ENCODE measurements at places on chromosomes 1 and 21. TPM values are rescaled to one million over a fixed set of nuclear protein-coding genes. Genes with fewer than 3 reads are reported as not detected.

- H3K27ac ChIP-seq, result no peak overlapping the region
- H3K4me1 ChIP-seq, result peaks cover 34% of the 10 kb centered on the region
- peak; percentile 92 for DNase-seq
- no peaks in the 10 kb centered on the region for H3K27me3 ChIP-seq
- no peak overlapping the region for H3K4me3 ChIP-seq
- H3K36me3 ChIP-seq, result no peaks in the 10 kb centered on the region
Measured at GRCh38 chr1:16615253-16616252, 2.2 kb upstream of the NBPF1 start.

GRCh38 chr1:113946112-113946511, 17.0 kb downstream of the HIPK1 start:
- peaks cover 53% of the 10 kb centered on the region for H3K4me1 ChIP-seq
- H3K36me3 ChIP-seq, result peaks cover 10% of the 10 kb centered on the region
- H3K27me3 ChIP-seq, result no peaks in the 10 kb centered on the region
- no peak for DNase-seq
- no peak overlapping the region for H3K4me3 ChIP-seq
- H3K27ac ChIP-seq, result no peak overlapping the region

CD160 gene
- total RNA-seq, result 0.49 TPM

DNA sequence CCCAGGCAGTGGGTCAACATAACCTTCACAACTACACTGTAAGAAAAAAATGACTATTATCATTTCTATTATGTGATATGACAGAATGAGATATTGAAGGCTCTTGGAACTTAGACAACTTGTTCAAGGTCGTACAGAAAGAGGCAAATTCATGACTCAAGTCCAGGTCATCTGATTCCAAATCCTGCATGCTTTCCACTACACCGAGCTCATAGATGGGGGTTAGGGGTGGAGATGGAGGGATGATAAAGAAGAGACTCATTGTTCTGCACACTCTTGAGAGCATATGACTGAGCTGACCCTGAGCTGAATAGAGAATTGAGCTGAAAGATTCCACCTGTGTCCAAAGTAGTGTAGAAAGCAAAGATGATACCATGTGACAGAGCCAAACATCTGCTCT, 2.8 kb downstream of the FCRL6 start:
- H3K27me3 ChIP-seq, result no peaks in the 10 kb centered on the region
- H3K36me3 ChIP-seq, result no peaks in the 10 kb centered on the region
- H3K4me3 ChIP-seq, result no peak overlapping the region
- no peak overlapping the region for H3K27ac ChIP-seq
- no peak for DNase-seq
- H3K4me1 ChIP-seq, result no peaks in the 10 kb centered on the region

DNA sequence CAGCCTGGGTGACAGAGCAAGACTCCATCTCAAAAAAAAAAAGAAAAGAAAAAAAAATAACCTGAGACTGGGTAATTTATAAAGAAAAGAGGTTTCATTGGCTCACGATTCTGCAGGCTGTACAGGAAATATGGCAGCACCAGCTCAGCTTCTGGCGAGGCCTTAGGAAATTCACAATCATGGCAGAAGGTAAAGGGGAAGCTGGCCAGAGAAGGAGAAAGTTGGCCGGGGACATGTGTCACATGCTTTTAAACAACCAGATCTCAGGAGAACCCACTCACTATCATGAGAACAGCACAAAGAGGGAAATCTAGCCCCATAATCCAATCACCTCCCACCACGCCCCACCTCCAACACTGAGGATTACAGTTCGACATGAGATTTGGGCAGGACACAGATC, 125.3 kb downstream of the DISP1 start:
- DNase-seq, result no peak
- no peak overlapping the region for H3K27ac ChIP-seq

DNA sequence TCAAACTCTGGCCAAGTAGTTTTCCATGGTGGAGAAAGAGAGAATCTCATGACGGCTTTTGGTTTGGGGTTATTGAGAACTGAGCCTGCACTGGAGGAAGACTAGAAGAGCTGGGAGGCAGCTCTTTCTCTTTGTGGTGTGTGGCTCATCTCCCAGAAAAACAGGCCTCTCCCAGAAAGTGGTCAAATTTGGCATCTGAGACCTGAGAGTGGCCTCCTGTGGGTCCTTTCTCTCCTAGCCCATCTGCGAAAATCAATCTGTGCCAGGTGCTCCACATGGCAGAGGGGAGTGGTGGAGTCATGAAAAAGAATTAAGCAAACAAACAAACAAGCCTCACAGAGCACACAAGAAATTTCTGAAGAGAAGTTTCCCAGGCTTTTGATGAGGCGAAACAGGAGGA, 305.0 kb downstream of the ST6GALNAC3 start:
- no peak overlapping the region for H3K27ac ChIP-seq
- DNase-seq, result no peak
- H3K4me3 ChIP-seq, result no peak overlapping the region
- no peaks in the 10 kb centered on the region for H3K4me1 ChIP-seq
- H3K27me3 ChIP-seq, result no peaks in the 10 kb centered on the region
- no peaks in the 10 kb centered on the region for H3K36me3 ChIP-seq

GRCh38 chr1:209493559-209493958, 90.0 kb upstream of the CAMK1G start:
- H3K27me3 ChIP-seq, result no peaks in the 10 kb centered on the region
- no peaks in the 10 kb centered on the region for H3K4me1 ChIP-seq
- no peaks in the 10 kb centered on the region for H3K36me3 ChIP-seq
- H3K27ac ChIP-seq, result no peak overlapping the region
- no peak overlapping the region for H3K4me3 ChIP-seq
- no peak for DNase-seq

LCE1B gene
- total RNA-seq, result not detected

GRCh38 chr1:200319148-200319547, 90.7 kb downstream of the ZNF281 start:
- DNase-seq, result no peak
- H3K27ac ChIP-seq, result no peak overlapping the region
- no peaks in the 10 kb centered on the region for H3K36me3 ChIP-seq
- no peaks in the 10 kb centered on the region for H3K27me3 ChIP-seq
- no peak overlapping the region for H3K4me3 ChIP-seq
- no peaks in the 10 kb centered on the region for H3K4me1 ChIP-seq

PTPN14 gene
- 24.3 TPM for total RNA-seq

- H3K4me3 ChIP-seq, result no peak overlapping the region
- no peak overlapping the region for H3K27ac ChIP-seq
- peaks cover 4% of the 10 kb centered on the region for H3K4me1 ChIP-seq
- no peaks in the 10 kb centered on the region for H3K36me3 ChIP-seq
- no peak for DNase-seq
- H3K27me3 ChIP-seq, result no peaks in the 10 kb centered on the region
Measured at GRCh38 chr1:154833841-154834240, 36.2 kb downstream of the KCNN3 start.

DNA sequence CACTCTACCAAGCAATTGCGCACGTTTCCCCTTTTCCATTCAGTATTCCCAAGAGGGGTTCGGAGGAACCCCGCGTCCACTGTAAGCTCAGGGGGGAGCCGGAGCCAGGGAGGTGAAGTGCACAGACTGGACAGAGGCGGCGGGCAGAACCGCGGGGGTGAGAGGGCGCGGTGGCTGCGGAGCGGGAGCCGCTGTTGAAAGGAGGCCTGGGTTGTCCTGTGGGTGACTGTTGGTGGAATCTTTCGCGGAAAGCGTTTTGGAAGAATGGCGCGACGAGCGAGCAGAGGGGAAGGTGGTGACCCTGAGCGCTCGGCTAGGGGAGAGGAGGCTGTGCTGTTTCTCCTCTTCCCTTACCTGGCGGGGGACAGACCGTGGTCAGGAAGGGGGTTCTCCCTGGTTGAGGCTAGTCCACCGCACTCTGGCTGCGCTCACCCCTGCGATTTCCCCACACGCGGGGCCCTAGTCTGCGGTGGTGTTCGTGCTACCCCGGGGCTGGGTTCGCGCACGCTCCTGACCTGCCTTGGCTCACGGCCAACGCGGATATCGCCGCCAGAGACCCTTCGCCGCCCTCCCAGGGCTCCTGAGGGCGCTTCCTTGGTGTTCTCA, 92.8 kb downstream of the PRKAB2 start:
- DNase-seq, result no peak
- peaks cover 9% of the 10 kb centered on the region for H3K27me3 ChIP-seq
- H3K27ac ChIP-seq, result no peak overlapping the region

DNA sequence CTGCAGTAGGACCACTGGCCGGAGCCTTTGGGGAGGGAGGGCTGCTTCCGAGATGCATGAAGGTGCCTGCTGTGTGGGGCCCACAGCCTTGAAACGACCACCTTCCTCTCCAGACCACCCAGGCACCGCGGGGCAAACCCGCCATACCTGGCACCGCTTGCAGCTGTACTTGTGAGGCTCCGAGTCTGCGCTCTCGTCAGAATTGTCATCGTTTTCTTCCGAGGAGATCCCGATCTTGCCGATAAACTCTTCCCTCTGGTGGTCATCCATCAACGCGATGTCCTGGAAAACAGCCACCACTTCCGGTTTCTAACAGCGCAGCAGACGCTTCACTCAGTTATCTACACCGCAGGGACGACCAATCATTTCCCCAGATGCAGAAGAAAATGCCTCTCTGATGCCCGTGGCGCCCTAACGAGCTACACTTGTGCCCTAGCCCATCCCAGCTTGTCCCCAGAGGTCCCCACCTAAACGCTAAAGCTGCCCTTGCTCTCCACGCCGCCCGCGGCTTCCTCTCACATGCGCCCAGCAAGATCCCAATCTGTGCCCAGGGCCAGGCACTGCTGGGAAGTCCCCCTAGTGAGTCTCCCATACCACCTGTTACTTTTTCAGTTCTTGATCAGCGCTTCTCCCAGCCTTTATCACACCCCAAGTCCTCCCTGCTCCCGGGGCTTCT, 55.0 kb upstream of the RIPK4 start:
- no peaks in the 10 kb centered on the region for H3K27me3 ChIP-seq
- no peak for DNase-seq
- no peaks in the 10 kb centered on the region for H3K4me1 ChIP-seq
- H3K4me3 ChIP-seq, result no peak overlapping the region

- DNase-seq, result no peak
- H3K4me1 ChIP-seq, result no peaks in the 10 kb centered on the region
- H3K27me3 ChIP-seq, result no peaks in the 10 kb centered on the region
- H3K27ac ChIP-seq, result no peak overlapping the region
Measured at GRCh38 chr1:77639056-77639455, 43.4 kb downstream of the ZZZ3 start.

DNA sequence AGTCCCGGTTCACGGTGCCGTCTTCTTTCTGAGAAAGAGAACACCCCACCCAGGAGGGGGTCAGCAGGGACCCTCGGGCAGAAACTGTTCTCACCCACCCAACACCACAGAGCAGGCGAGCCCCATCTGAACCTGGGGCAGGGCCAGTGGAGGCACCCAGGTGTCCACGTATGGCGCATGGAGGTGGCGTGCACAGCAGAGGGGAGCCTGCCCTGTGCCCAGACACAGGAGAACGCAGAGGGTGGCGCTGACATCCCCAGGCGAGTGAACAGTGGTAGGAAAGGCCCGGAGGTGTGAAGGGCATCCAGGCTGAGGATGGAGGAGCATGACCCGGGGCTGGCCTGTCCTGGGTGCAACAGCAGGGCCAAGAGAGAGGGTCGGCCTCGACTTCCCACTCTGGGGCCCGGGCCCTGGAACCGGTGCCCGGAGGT, 91.1 kb downstream of the STUM start:
- H3K27me3 ChIP-seq, result no peaks in the 10 kb centered on the region
- H3K4me3 ChIP-seq, result no peak overlapping the region
- H3K27ac ChIP-seq, result peak overlapping the region; percentile 39
- DNase-seq, result no peak

KRTAP11-1 gene
- total RNA-seq, result not detected

GRCh38 chr1:40020447-40021085, 20.0 kb upstream of the CAP1 start:
- H3K27ac ChIP-seq, result no peak overlapping the region
- no peak for DNase-seq
- H3K36me3 ChIP-seq, result no peaks in the 10 kb centered on the region
- H3K27me3 ChIP-seq, result no peaks in the 10 kb centered on the region
- no peak overlapping the region for H3K4me3 ChIP-seq
- H3K4me1 ChIP-seq, result no peaks in the 10 kb centered on the region

DNA sequence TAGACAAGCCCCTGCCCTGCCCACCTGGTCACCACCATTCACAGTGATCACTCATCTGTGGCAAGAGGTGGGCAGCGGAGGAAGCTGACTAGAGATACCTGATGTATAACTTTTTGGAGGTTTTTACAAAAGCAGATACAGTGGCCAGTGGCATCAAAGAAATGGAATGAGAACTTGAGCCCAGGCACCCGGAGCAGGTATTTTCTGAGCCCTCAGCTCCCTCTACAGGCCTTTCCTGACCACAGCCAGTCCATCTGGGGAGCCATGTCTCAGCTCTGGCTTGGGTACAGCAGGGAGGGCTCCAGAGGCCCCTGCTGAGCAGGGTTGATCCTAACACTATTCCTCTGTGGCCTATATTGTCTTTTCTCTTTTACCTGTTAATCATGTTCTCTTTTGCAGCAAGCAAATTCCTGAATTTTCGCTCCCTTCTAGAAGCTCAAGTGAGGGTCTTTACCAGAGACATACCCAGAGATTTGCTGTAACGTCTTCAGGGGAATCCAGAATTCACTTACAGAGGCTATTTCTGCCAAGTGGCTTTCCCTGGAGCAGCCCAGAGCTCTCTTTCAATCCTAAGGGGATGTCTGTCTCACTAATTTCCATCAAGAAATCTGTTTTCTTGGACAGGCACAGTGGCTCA, 27.3 kb downstream of the GPR157 start:
- peak overlapping the region; percentile 53 for H3K27ac ChIP-seq
- H3K4me1 ChIP-seq, result no peaks in the 10 kb centered on the region
- no peak for DNase-seq

- H3K36me3 ChIP-seq, result no peaks in the 10 kb centered on the region
- H3K4me3 ChIP-seq, result no peak overlapping the region
Measured at GRCh38 chr1:118992868-118993699, 4.9 kb upstream of the TBX15 start.

WARS2 gene
- 8.3 TPM for total RNA-seq

- H3K4me1 ChIP-seq, result no peaks in the 10 kb centered on the region
- DNase-seq, result no peak
- H3K4me3 ChIP-seq, result no peak overlapping the region
- no peak overlapping the region for H3K27ac ChIP-seq
Measured at GRCh38 chr1:43632135-43632670, 17.7 kb upstream of the KDM4A start.

PLPP3 gene
- total RNA-seq, result 236 TPM

PLXNA2 gene
- 38.3 TPM for total RNA-seq

RYR2 gene
- total RNA-seq, result 1.5 TPM

All from vagina (tissue), 2 donors.